Fibroblast of skin of right quadriceps (primary cell): ENCODE measurements at places on chromosomes 2 and 18.
A peak's percentile ranks its signal among the peaks of the same experiment; 100 is the strongest.

DNA sequence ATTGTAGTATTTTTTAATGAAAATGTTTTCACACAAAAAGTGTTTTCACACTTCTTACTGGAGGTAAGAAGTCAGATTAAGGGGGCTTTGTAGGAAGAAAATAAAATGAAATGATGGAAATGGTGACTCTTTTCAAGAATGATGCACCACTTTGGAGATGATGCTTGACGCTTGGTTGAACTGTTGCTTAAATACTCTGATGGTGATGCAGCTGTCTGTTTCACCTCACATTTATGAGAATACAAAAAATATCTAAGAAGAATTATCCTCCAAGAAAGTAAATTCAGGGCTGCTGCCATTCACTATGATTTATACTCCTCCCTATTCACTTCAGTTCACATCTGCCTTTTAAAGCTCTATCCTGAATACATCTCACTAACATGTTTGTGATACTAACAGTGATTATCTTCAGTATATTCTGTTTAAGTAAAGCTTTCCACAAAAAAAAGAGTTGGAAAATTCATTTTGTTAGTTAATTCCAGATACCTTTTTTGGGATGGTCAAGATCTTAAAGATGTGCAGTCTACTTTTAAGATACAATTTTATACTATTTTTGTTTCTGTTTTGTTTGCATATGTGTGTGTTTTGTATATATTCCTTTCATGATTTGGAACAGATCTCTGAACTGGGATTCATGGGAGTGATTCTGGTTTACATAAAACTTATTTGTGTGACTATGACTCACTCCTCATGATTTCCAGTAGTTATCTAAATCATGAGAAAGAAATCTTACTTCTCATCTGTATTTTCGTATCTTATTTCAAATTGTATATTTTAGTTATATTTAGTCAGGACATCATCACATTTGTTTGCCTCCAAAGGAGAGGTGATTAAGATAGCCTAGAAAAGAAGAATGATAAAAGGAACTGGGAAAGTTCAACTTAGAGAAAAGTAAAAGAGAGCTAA lies 53.1 kb downstream of the SLC39A10 start:
- peak; percentile 49 for DNase-seq

GRCh38 chr2:100451734-100452133 lies 18.5 kb upstream of the NMS start:
- DNase-seq: no peak

DNA sequence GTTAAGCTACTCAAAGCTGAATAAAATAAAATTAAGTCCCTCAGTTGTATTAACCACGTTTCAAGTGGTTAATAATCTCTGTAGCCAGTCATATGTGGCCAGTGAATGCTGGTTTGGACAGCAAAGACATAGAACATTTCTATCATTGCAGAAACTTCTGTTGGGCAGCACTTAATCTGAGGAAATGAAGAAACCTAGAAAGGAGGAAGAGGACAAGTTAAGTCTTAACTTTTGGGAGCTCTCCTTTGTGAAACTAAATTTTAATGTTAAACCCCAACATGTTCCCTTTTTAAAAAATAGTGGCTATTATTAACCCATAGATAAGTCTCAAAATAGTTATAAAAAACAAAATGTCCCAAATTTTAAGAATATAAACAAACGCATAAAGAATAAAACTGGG lies 421.3 kb downstream of the ARHGAP15 start:
- no peak for DNase-seq

- peak; percentile 34 for DNase-seq
Observed at GRCh38 chr18:12239431-12239830, 14.7 kb upstream of the CIDEA start.

GRCh38 chr2:200050921-200051610 lies 95.7 kb downstream of the MAIP1 start:
- no peak for DNase-seq

DNA sequence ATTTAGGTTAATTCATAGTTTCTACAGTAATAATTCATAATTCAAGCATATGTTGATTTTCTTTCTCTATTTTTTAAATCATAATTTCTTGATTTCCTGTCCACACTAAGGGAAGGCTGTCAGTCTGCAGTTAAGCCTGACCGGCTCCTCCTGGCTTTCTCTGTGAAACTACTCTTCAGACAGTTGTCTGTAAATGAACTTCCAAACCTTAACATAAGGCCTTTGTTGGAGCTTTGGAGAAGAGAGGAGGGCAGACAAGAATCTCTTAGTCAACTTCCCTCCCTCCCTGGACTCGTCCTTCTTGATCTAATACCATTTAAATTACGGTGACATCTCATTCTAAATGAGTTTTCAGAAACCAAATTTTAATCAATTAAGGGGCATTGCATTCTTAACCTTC lies 404.1 kb upstream of the ST6GAL2 start:
- no peak for DNase-seq

GRCh38 chr2:128252501-128252900 lies 66.2 kb downstream of the HS6ST1 start:
- DNase-seq: no peak

DNA sequence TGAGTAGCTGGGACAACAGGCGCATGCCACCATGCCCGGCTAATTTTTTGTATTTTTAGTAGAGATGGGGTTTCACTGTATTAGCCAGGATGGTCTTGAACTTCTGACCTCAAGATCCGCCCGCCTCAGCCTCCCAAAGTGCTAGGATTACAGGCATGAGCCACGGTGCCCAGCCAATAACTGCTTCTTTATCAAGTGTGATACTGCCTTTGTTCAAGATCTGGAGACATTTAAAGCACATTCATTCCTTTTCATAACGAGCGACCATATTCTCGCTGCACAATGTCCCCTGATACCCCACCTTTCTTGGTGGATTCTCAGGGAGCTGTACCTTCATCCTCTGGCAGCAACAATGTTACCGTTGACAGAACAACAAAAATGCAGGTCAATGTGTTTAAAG lies 75.4 kb downstream of the PIEZO2 start:
- no peak for DNase-seq

- no peak for DNase-seq
Observed at GRCh38 chr2:1748176-1748740, 3.9 kb upstream of the PXDN start.

- DNase-seq: peak; percentile 6
Observed at GRCh38 chr2:120105360-120105759, 92.5 kb downstream of the EPB41L5 start.

DNA sequence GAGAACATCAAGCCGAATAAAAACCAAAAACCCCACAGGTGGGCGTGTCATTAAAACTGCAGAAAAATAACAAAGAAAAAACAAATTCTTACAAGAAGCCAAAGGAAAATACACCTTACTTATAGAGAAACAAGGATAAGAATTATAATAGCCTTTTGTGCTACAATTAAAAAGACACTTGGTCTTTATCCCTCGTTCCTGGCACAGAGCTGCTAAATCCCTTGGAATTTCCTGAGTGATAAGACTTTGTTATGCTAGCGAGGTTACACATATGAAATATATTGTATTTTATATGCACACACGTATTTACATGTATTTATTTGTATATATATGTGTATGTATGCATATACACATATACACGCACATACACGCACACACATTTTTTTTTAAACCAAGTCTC lies 325.3 kb upstream of the TFPI start:
- no peak for DNase-seq

- DNase-seq: peak; percentile 74
Observed at GRCh38 chr18:58639751-58640427, 11.0 kb upstream of the ALPK2 start.

- DNase-seq: no peak
Observed at GRCh38 chr2:205948883-205949282, 137.1 kb downstream of the INO80D start.

DNA sequence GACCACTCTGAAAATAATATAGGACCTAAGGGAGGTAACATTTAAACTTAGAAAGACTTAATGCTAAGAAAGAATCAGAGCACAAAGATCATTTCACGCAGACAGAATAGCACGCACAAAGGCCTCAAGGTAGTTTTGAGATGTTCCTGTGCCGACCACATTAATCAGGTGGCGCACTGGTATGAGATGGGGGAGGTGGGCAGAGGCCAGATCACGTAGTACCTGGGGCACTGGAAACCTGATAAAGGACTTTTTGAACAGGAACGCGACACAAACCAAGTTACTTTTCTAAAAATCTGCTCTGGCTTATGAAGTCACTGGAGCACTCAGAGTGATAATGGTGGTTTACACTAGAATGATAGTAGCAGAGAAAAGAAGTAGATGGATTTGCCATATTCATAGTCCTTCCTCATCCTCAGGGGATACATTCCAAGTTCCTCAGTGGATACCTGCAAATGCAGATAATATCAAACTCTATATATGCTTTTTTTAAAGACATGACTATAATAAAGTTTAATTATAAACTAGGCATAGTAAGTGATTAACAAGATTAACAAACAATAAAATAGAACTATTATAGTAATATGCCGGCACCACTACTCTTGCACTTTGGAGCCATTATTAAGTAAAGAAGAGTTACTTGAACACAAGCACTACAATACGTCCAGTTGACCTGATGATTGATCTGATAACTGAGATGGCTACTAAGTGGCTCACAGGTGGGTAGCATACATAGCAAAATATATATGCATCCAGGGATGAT lies 42.6 kb upstream of the CDCA7 start:
- no peak for DNase-seq

- DNase-seq: peak; percentile 65
Observed at GRCh38 chr2:222912117-222912516, 51.3 kb downstream of the ACSL3 start.

GRCh38 chr2:222907790-222908441 lies 47.1 kb downstream of the ACSL3 start:
- DNase-seq: peak; percentile 72

GRCh38 chr2:9108210-9108967 lies 98.2 kb upstream of the ASAP2 start:
- no peak for DNase-seq

GRCh38 chr18:27185025-27185763 lies at the start of gene CHST9:
Gene CHST9, minus strand, starts transcription at chr18:27185308. Its CDS starts 42,499 bp downstream, at chr18:27142809.
- DNase-seq: no peak

GRCh38 chr2:176647325-176648165 lies 378.3 kb downstream of the MTX2 start:
- DNase-seq: no peak

- no peak for DNase-seq
Observed at GRCh38 chr2:230842473-230842872, 22.3 kb upstream of the ITM2C start.

GRCh38 chr18:67451960-67452359 lies 64.6 kb downstream of the DSEL start:
- no peak for DNase-seq

- no peak for DNase-seq
Observed at GRCh38 chr18:48569139-48569914, 30.5 kb downstream of the CTIF start.

- no peak for DNase-seq
Observed at GRCh38 chr2:16284941-16285625, 344.7 kb downstream of the MYCN start.

GRCh38 chr2:3079466-3079865 lies 298.2 kb downstream of the EIPR1 start:
- no peak for DNase-seq

GRCh38 chr18:2910261-2910660 lies 63.5 kb downstream of the EMILIN2 start:
- DNase-seq: no peak

GRCh38 chr18:2681993-2682603 lies 26.6 kb downstream of the SMCHD1 start:
- no peak for DNase-seq

GRCh38 chr2:149724091-149724490 lies 136.5 kb upstream of the MMADHC start:
- no peak for DNase-seq

DNA sequence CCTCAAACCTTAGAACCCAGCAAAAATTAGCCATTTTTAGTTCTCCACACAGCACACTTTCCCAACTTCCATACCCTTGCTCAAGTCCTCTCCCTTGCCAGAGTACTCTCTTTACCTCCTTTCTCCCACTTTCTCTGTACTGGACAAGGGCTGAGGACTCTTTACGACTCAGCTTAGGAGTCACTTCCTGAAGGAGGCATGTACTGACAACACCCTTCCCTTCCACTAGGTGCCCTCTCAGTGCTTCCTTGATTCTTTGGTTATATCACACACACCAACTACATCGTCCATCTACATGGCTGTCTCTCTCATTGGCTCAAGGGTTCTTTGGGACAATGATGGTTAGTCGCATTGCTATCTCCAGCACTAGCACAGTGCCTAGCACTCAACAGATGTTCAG lies 5.2 kb upstream of the C18orf63 start:
- peak; percentile 50 for DNase-seq

GRCh38 chr2:47504174-47504810 lies 101.3 kb downstream of the MSH2 start:
- DNase-seq: no peak

GRCh38 chr2:202870431-202871299 lies 901 bp downstream of the ICA1L start:
- DNase-seq: peak; percentile 56

DNA sequence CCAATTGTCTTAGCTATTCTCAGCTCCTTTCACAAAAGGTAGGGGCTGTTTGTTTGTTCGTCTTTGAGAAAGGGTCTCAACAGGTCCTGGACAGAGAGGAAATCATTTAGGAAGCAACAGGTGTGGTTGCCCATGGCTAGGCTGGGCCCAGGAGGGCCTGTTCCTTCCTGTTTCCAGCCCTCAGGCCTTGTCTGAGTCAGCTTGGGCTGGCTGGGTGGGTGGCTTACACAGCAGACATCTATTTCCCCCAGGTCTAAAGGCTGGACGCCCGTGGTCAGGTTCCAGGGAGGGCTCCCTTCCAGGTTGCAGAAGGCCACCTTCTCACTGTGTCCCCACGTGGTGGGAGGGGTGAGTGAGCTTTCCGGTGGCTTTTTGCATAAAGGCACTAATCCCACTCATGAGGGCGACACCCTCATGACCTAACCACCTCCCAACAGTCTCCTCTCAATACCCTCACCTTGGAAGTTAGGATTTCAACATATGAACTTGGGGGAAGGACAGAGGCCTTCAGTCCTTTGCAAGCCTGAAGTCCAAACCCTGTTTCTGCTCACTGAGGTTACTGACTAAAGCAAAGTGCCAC lies 45.5 kb downstream of the ARHGEF4 start:
- DNase-seq: no peak

DNA sequence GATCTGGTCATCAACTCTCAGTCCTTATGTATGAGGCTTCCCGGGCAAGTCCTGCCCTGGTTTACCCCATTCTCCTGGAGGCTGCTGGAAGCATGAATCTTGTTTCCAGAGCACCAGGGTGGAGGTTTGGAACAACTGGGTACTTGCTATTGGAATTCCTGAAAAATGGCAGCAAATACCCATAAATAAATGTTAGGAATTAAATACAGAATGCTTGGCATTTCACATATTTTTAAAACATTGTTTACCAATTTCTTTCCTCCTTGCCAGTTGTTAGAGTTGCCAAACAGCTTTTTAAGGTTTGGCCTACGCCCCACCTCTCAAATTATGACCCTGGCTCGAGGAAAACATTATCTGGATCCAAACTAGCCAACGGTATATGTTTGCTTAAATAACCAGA lies 90.6 kb upstream of the ZCCHC2 start:
- DNase-seq: no peak

- DNase-seq: no peak
Observed at GRCh38 chr2:201575971-201576370, 67.3 kb downstream of the TMEM237 start.

GRCh38 chr2:55555977-55556376 lies 36.5 kb downstream of the CFAP36 start:
- peak; percentile 30 for DNase-seq
